Fibroblast of the conjunctiva (primary cell): ENCODE measurements at places on chromosomes 6 and 20.

DNA sequence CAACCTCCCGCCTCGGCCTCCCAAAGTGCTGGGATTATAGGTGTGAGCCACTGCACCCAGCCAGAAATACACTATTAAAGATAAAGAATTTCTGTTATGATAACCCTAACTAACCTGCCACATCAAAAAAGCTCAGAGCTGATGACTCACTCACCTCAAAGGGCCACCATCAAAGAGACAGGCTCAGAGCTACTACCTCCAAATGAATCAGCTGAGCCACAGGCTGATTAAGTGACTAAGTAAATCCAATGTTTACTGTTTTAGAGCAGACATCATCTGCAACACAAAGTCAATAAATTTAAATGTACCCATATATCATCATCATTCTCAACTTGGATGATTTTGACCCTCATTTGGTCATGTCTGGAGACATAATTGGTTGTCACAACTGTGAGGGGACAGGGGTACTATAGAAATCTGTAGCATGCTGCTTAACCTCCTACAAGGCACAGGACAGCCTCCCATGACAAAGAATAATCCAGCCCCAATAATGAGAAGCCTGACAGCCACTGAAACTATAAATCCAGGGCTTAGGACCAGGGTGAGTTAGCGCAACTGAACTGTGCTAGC, 106.5 kb downstream of the ATP9A start:
- DNase-seq: no peak

DNA sequence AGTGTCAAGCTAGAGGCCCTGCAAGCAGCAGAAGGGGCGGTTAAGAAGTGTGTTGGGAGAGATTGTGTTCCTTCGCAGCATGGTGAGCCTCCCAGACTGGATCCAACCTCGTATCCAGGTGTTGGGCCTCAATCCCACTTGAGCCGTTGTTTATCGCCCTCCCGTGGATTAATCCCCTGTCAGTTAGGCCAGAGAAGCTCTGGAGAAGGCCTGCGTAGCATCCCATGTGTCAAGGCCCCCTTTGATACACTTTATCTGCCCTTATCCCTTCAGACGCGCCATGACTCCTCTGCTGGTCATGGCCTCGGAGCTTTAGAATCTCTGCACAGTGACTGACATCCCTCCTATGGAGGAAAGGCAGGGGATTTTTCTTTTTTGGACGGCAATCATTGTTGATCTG, 181.0 kb downstream of the ZFP64 start:
- no peak for DNase-seq

DNA sequence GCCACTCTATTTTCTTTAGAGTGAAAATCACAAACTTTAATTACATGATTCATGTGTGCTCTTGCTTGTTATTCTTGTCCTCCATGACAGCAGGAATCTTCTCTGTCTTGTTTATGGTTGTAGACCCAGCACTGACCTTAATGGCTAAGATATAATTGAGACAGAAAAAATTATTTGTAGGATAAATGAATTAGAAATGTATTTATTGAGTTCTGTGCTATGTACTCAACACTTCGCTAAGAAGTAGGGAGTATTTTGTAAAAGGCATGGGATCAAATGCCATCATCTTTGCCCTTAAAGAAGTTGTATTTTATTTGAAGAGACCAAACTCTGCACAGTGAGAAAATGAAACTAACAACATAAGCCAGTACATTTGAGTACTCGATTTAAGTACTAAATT, 71.2 kb downstream of the CBLN4 start:
- DNase-seq: no peak

DNA sequence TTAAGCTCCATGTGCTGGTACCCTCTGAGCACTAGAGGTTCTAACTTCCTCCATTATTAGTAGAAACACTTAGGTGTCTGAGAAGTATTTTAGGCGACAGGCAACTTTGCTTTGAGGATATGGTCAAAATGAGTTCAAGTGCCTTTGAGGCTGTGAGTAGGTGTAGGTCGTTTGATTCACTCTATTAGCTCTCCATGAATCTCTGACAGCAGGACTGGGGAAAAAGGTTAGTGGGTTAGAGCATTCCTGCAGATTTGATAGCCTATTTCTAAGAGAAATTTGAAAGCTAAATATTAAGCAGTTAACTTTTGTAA, 45.9 kb downstream of the IGF2R start:
- no peak for DNase-seq

- no peak for DNase-seq
These were observed 14.3 kb downstream of the THEMIS start for GRCh38 chr6:127886603-127887002.

- DNase-seq: no peak
These were observed 56.4 kb upstream of the GPR31 start for GRCh38 chr6:167214206-167214605.
